T-helper 1 cell treated with Interleukin-12 subunit alpha and Interleukin-12 subunit beta and Interleukin-4 antibody, amounts not matched to agents 30 ng/mL and 1 ng/mL, for 36 hours (primary cell): ENCODE measurements at places on chromosomes 12 and 14. TPM values are rescaled to one million over a fixed set of nuclear protein-coding genes. Genes with fewer than 3 reads are reported as not detected.

CLEC14A gene
- not detected in 2 replicates for total RNA-seq

LGR5 gene
- total RNA-seq = not detected in 2 replicates

OR10P1 gene
- total RNA-seq = not detected in 2 replicates

KRT82 gene
- not detected in 2 replicates for total RNA-seq

MYF6 gene
- total RNA-seq = not detected in 2 replicates

LRRC43 gene
- 0.29 TPM in 1 of 2 replicates, not detected in the other for total RNA-seq

ADCY4 gene
- total RNA-seq = 4.3 and 5.3 TPM in 2 replicates

IFI27L1 gene
- total RNA-seq = 32.2 and 32.4 TPM in 2 replicates

PDZRN4 gene
- not detected in 2 replicates for total RNA-seq

OAS2 gene
- total RNA-seq = 213 and 215 TPM in 2 replicates

CHGA gene
- not detected in 2 replicates for total RNA-seq

RIMBP2 gene
- not detected in 2 replicates for total RNA-seq

BTBD7 gene
- total RNA-seq = 20.3 and 25.1 TPM in 2 replicates

LRP1-AS gene
- total RNA-seq = not detected in 2 replicates

OR6C68 gene
- not detected in 2 replicates for total RNA-seq

CLBA1 gene
- total RNA-seq = 0.63 and 0.69 TPM in 2 replicates

RASSF9 gene
- not detected in 2 replicates for total RNA-seq

ALX1 gene
- not detected in 2 replicates for total RNA-seq
